ENCODE measurements at places on chromosomes 5 and 9. TPM values are rescaled to one million over a fixed set of nuclear protein-coding genes. Genes with fewer than 3 reads are reported as not detected.

The SH3TC2 gene
- polyA plus RNA-seq = not detected

The HK3 gene
- 0.55 TPM for polyA plus RNA-seq

The TMEM215 gene
- not detected for polyA plus RNA-seq

The STPG3 gene
- polyA plus RNA-seq = not detected

The KIAA0825 gene
- polyA plus RNA-seq = 0.38 TPM

The PCDHA1 gene
- not detected for polyA plus RNA-seq

The IFNA21 gene
- not detected for polyA plus RNA-seq

The PCDHA9 gene
- not detected for polyA plus RNA-seq

The PRELID1 gene
- polyA plus RNA-seq = 177 TPM

The LRRC14B gene
- polyA plus RNA-seq = 0.51 TPM

The DIRAS2 gene
- polyA plus RNA-seq = not detected

The POMT1 gene
- polyA plus RNA-seq = 15.1 TPM

The GRM6 gene
- not detected for polyA plus RNA-seq

The FRMPD1 gene
- polyA plus RNA-seq = not detected

The ARL14EPL gene
- not detected for polyA plus RNA-seq

The KIF4B gene
- polyA plus RNA-seq = not detected

The SOHLH1 gene
- polyA plus RNA-seq = not detected

The CDH6 gene
- polyA plus RNA-seq = not detected

The MRPL36 gene
- polyA plus RNA-seq = 69.4 TPM

The SLC38A9 gene
- 13.3 TPM for polyA plus RNA-seq

The DRD1 gene
- not detected for polyA plus RNA-seq

The MAT2B gene
- 231 TPM for polyA plus RNA-seq

The BARX1 gene
- not detected for polyA plus RNA-seq

The SLC46A2 gene
- polyA plus RNA-seq = not detected

The PLK2 gene
- 0.77 TPM for polyA plus RNA-seq

The GMCL2 gene
- not detected for polyA plus RNA-seq

The SVEP1 gene
- not detected for polyA plus RNA-seq

The PCDHGA7 gene
- not detected for polyA plus RNA-seq

The ADAMTS19 gene
- not detected for polyA plus RNA-seq

The IRX1 gene
- not detected for polyA plus RNA-seq

The SPEF2 gene
- polyA plus RNA-seq = 7.3 TPM

The PARP8 gene
- polyA plus RNA-seq = 50.8 TPM

The RPS23 gene
- polyA plus RNA-seq = 4,971 TPM

The VPS13A gene
- polyA plus RNA-seq = 3.0 TPM

The PDE6A gene
- not detected for polyA plus RNA-seq

The AGXT2 gene
- not detected for polyA plus RNA-seq

The CTSV gene
- not detected for polyA plus RNA-seq

The NMUR2 gene
- not detected for polyA plus RNA-seq

The LECT2 gene
- not detected for polyA plus RNA-seq

The PTGDS gene
- polyA plus RNA-seq = not detected

The BAAT gene
- polyA plus RNA-seq = not detected

The TICAM2 gene
- 0.14 TPM for polyA plus RNA-seq

The CETN3 gene
- 29.3 TPM for polyA plus RNA-seq

The TAF7 gene
- 242 TPM for polyA plus RNA-seq

The CCT5 gene
- 166 TPM for polyA plus RNA-seq

The RXRA gene
- 0.31 TPM for polyA plus RNA-seq

Data from naive thymus-derived CD4-positive, alpha-beta T cell (primary cell).